ENCODE measurements at places on chromosomes 1 and 21.

DNA sequence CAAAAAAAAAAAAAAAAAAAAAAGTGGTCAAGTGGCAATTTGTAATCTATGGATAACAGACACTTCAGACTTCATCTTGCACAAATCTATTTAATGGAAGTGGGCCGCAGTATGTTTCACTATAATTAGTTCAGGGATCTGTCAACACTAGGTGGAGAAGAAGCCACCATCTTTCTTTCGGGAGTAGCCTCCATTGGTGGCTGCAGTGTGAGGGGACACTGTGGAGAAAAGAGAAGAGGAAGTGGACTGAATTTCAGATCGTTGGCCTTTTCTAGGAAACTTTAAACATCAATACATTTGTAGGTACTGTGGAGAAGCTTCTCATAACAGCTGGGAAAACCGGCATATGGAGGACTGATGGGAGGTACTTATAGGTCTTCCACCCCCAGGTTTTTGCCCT, 8.0 kb upstream of the ELAPOR1 start:
- H3K4me3 ChIP-seq = no peak overlapping the region
- no peaks in the 10 kb centered on the region for H3K36me3 ChIP-seq
- DNase-seq = no peak
- no peaks in the 10 kb centered on the region for H3K27me3 ChIP-seq

DNA sequence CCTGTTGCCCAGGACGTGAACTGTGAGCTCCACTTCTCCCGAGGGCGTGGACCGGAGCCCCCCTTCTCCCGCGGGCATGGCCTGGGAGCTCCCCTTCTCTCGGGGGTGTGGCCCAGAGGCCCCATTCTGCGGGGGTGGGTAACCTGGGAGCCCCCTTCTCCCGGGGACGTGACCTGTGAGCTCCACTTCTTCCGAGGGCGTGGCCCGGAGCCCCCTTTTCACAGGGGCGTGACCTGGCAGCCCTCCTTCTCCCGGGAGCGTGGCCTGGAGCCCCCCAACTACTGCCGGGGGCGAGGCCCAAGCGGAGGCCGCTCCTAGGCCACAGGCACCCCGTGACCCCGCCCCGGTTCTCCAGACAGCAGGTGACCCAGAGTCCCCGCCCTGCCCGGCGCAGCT, 320 bp downstream of the C1orf174 start:
- H3K27ac ChIP-seq = peak overlapping the region; percentile 97
- no peaks in the 10 kb centered on the region for H3K4me1 ChIP-seq
- H3K4me3 ChIP-seq = peak overlapping the region; percentile 95
- DNase-seq = peak; percentile 73

DNA sequence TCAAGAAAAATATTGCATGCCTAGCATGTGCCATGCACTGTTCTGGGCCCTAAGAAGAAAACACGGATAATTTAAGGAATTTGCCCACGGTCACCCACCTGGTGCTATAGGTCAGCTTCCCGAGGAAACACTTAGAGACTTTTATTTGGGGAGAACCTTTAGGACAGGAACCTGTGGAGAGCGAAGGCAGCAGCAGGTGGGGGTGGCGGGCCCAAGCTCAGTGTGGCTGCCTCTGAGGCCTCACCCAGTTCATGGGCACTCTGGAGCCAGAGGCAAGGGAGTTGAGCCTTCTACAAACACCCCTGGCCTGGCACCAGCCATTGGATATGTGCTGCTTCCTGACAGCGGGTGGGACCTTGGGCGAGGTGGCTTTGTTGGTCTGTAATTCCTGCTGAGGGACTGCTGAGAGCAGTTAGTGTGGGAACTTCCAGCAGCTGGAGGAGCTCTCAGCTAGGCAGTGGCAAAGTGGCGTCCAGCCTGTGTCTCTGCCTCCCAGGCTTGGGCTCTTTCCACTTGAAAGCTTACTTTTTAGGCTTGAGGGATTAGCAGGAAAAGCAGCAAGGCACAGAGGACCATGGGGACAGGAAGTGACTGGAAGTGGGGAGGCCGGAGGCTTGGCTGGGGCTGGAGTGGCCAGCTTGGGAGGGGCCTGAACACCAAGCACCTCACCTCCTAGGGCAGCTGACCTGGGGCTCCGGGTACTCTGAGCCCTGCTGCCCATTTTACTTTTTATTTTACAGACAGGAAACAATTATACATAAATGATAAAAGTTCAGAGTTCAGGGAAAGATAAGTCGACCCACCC, 19.1 kb downstream of the MRPL37 start:
- DNase-seq = no peak
- no peak overlapping the region for H3K4me3 ChIP-seq
- no peaks in the 10 kb centered on the region for H3K4me1 ChIP-seq
- no peaks in the 10 kb centered on the region for H3K27me3 ChIP-seq
- peaks cover 10% of the 10 kb centered on the region for H3K36me3 ChIP-seq
- H3K27ac ChIP-seq = peak overlapping the region; percentile 26

DNA sequence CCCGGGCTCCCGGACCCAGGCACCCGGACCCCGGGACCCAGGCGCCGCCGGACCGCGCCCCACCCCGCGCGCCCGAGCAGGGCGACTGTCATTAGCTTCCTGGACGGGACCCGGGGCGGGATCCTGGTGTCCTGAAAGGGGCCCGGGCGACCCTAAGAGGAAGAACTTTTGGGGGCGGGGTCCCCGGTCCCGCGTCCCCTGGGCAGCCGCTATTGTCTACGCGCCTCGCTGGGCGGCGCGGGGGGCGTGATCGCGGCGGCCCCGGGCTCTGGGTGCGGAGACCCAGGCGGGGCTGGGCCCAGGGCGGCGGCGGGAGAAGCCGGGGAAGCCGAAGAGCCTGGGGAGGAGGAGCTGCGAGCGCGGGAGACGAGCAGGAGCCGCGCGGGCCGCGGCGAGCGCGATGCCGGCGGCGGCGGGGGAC, 465 bp downstream of the HUNK start:
- peaks cover 20% of the 10 kb centered on the region for H3K4me1 ChIP-seq
- peaks cover 5% of the 10 kb centered on the region for H3K27me3 ChIP-seq
- no peaks in the 10 kb centered on the region for H3K36me3 ChIP-seq
- DNase-seq = peak; percentile 88

DNA sequence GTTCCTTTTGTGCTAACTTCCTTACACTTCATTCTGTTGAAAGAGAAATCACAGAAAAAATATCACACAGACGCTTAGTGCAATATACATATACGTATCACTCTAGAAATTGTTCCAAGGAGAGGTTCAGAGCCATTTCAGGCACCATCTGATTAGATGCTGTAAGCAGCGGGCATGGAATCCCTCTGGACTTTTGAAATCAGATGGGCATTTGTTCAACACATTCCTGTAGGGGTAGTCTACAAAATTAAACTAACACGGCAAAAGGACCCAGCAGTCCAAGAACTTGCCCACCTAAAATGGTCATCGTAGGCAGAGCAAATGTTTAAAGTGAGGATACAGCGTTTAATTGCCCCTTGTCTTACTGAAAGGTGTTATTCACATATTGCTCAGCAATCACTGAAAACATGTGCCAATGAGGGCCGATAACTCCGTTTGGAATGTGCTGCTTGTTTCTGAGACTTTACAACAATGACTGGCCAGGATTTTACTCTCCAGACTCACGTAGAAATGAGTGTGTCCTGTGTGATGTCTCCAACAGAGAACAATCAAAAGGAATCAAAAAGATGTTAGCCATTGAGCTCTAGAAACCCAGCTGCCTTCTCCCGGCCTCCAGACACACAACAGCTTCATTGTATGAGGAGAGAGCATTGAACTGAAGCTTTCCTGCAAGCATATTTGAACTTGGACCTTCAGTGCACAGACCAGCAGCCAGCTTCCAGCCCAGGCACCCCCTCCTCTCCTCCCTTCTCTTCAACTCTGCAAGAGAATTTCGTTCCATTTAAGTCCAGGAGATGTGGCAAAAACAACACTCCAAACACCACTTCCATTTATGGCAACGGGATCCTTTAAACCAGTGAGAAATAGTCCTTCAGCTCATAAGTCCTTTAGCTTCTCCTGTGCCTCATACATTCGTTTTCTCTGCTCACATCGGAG, 32.1 kb upstream of the ADORA3 start:
- H3K36me3 ChIP-seq = no peaks in the 10 kb centered on the region
- no peak overlapping the region for H3K4me3 ChIP-seq
- DNase-seq = no peak
- no peaks in the 10 kb centered on the region for H3K27me3 ChIP-seq

DNA sequence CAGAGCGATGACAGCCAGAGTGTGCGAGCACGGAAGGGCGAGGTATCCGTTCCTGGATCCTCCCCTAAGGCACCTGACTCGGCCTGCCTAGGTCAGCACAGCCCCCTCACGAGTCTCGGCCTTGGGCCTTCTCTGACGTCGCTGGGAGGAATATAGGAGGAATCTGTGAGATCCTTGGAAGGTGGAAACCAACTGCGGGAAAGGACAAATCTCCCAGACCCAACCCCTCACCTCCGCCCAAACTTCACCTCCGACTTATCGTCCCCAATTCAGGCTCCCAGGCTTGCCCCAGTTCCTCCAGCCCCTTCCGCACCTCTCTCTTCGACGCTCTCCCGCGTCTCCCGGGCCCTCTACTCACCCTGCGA, 494 bp downstream of the APH1A start:
- H3K36me3 ChIP-seq = peaks cover 26% of the 10 kb centered on the region
- peak overlapping the region; percentile 75 for H3K27ac ChIP-seq
- H3K4me1 ChIP-seq = peaks cover 13% of the 10 kb centered on the region
- peak; percentile 43 for DNase-seq

GRCh38 chr21:41593760-41594138, 85.8 kb upstream of the TMPRSS2 start:
- no peaks in the 10 kb centered on the region for H3K36me3 ChIP-seq
- DNase-seq = no peak
- H3K27ac ChIP-seq = no peak overlapping the region
- peaks cover 9% of the 10 kb centered on the region for H3K27me3 ChIP-seq
- H3K4me1 ChIP-seq = no peaks in the 10 kb centered on the region

DNA sequence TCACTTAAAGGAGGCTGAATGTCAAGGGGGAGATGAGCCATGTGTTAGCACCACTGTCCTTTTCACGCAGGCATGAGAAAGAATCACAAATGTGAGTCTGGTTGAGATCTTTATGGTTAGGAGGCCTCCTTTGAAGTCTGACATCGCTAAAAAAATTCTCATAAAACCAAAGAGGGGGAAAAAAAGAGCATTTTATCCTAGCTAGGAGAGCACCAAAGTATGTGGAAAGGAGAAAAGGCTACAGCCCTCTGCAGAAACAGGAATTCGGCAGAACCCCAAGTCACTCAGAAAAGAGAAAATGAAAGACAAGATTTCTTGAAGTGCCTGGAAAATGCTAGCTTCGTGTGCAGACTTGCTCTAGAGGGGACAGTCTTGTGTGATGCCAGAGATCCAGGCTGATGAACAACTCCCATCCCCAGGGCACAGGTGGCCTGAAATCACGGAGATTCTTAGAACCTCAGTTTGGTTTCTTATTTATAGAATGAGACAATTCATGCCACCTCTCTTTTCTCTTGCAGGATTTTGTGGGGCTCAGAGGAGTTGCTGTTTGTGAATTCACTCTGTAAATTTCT, 61.5 kb downstream of the RUNX1 start:
- H3K27ac ChIP-seq = no peak overlapping the region
- no peak overlapping the region for H3K4me3 ChIP-seq
- no peaks in the 10 kb centered on the region for H3K36me3 ChIP-seq
- H3K4me1 ChIP-seq = peaks cover 16% of the 10 kb centered on the region
- H3K27me3 ChIP-seq = no peaks in the 10 kb centered on the region

DNA sequence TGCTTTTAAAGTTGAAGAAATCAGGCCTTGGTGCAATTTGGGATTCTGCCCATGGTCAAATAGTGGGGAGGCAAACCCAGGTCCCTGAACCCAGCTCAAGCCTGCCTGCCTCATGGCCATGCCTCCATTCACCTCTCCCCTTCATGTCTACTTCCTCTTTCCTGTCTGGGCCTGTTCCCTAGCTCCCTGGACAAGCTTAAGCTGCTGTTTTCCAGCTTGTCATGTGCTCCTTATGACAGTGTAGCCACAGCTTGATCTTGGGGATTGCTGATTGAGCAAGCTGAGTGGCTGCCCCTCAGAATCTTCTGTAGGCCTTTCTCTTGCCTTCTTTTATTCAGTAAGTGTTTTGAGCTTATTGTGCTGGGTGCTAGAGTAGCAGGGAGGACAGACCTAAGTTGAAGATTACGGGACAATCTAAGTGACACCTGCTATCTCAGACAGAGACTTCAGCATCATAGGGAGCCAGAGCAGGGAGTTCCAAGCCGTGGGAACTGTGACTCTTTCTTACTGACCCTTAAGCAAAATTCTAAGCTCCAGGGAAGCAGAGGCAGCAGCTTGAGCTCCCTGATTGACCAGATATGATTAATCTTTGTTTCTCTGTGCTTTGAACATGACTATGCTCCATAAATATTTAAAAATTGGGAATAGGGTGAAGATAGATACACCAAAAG, 520 bp upstream of the MR1 start:
- peaks cover 10% of the 10 kb centered on the region for H3K4me1 ChIP-seq
- H3K27me3 ChIP-seq = no peaks in the 10 kb centered on the region
- no peak for DNase-seq
- no peaks in the 10 kb centered on the region for H3K36me3 ChIP-seq

- H3K4me1 ChIP-seq = peaks cover 21% of the 10 kb centered on the region
- no peak for DNase-seq
- H3K4me3 ChIP-seq = no peak overlapping the region
- H3K27ac ChIP-seq = peak overlapping the region; percentile 52
- H3K36me3 ChIP-seq = peaks cover 5% of the 10 kb centered on the region
Observed at GRCh38 chr1:225817611-225818061, 7.7 kb downstream of the EPHX1 start.

- no peak overlapping the region for H3K27ac ChIP-seq
- no peaks in the 10 kb centered on the region for H3K36me3 ChIP-seq
- no peak overlapping the region for H3K4me3 ChIP-seq
- H3K27me3 ChIP-seq = no peaks in the 10 kb centered on the region
- DNase-seq = no peak
- no peaks in the 10 kb centered on the region for H3K4me1 ChIP-seq
Observed at GRCh38 chr1:152543820-152544219, 22.8 kb downstream of the LCE3E start.

DNA sequence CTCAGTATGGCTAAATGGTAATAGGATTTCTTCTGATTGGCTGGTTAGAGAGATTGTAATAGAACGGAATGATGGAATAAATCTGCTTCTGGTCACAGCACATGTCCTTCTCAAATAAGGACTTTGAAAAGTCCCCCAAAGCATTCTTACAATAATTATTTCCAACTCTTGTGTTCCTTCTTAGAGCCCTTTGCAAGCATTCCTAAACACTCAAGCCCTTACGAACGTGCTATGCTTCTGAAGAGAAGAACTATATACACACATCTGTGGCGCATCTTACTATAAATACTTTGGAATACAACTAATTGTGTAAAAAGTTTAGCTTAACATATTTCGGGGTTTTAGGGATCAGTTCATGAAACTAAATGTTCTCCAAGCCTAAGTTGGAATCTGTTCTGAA, 25.6 kb downstream of the CLIC4 start:
- DNase-seq = no peak
- no peaks in the 10 kb centered on the region for H3K36me3 ChIP-seq
- no peaks in the 10 kb centered on the region for H3K27me3 ChIP-seq
- peak overlapping the region; percentile 94 for H3K27ac ChIP-seq
- peaks cover 44% of the 10 kb centered on the region for H3K4me1 ChIP-seq
